ENCODE measurements at places on chromosomes 3 and 15.

GRCh38 chr3:46660543-46661523, 32.6 kb downstream of the ALS2CL start:
- DNase-seq: no peak

GRCh38 chr15:73994912-73995622, 551 bp downstream of the PML start:
- DNase-seq: no peak

GRCh38 chr3:16936233-16936632, 51.5 kb downstream of the PLCL2 start:
- DNase-seq: no peak

DNA sequence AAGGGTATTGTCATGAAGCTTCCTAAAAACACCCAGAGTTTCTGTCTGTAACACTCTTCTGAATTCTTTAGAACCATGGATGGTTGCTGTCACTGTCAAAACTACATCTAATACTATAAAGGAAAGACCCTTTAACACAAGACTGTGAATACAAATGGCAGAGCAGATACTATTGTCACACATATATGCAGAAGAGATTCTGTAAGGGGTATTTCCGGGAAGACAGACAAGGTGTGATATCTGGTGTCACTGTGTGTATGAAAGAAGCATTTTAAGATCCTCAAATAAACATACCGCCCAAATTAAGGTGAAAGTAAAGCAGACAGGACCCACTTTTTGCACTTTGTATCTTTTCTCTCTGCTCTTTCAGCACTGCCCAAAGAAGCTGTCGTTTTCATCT, 306.4 kb downstream of the RORA start:
- no peak for DNase-seq

DNA sequence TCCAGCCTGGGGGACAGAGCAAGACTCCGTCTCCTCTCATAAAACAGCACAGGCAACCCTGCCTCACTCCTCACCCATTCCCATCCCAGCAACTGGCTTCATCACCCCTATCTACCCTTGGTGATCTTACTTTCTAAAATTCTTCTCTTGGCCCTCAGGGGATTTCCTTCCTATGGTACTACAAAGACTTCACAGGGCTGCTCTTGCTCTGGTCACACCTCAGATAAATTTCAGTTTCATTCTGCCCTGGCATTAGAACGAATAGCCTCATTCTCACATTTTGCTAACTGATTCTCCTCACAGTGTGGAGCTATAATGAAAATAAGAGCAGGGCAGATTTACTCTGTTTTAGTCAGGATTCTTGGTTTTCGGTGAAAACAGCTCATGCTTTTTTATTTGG, 22.1 kb upstream of the CRBN start:
- DNase-seq: no peak

- DNase-seq: no peak
Observed at GRCh38 chr3:171755656-171756055, 54.6 kb downstream of the PLD1 start.

DNA sequence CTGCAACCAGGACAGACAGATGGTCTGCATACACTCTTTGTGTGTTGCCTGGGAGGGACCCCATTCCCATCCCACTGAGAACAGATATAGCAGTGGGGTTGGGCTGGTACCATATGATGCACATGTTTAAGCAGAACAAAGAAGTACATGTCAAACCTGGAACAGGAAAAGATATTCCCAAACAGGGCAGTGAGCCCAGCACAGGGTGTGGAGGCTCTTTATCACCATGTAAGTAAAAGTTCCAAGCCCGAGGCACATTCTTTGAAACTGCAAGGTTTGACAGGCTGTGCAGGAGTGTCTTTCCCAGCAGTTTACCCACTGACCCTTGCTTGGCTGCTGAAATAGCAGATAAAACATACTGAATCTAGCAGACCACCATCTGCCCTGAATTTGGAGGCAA, 5.3 kb upstream of the ZNF445 start:
- no peak for DNase-seq

GRCh38 chr15:37059086-37059485, 41.3 kb downstream of the MEIS2 start:
- DNase-seq: no peak

DNA sequence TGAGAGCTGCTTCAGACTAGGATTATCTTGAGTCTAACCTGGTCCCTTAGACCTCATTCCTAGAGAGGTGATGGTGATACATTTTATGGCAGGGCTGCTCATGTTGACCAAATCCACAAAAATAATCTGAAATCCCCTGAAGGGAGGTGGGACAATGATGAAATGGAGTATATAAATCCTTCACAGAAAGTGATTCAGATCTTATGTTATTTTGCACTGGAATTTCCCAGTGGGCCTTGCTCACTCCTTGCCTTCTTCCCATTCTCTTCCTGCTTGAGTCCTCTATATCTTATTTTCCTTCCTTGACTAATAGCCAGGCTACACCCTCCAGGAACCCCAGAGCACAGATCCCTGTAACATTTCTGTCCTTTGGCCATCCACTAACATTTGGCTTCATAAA, 10.4 kb upstream of the TMEM202 start:
- DNase-seq: no peak

GRCh38 chr15:41484937-41485625, 8.6 kb upstream of the ITPKA start:
- DNase-seq: no peak

DNA sequence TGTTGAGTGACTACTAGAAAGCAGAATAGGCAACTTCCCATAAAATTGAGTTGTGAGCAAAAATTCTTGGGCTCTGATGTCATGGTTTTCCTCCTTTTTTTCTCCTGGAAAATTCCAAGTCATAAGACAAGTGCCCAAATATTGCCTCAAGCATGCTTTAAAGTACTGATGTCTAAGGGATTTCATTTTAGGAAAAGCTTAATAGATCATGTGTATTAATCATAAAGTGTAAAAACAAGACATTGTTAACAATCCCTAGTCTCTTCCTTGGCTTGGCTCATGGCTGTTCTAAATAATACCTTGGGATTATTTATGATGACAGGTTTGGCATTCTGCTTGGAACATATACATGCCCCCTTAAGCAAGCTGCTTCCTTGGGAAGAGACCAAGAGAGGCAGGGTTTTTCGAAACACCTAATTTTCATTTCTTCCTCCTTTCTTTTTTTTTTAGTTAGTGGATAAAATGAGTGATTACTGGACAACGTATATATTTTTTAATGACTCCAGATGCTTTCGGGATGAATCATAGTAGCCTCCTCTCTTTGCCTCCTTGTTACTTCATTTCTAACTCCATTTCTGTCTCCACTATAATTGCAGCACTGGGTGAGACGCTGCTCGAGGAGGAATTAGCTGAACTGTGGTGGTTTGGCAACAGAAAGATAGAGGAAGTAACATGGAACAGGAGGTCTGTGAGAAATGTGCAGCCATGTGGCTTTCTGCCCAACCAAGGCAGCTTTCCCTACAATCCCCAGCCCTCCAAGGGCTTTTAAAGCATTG, 104.9 kb downstream of the TPRG1 start:
- DNase-seq: no peak

DNA sequence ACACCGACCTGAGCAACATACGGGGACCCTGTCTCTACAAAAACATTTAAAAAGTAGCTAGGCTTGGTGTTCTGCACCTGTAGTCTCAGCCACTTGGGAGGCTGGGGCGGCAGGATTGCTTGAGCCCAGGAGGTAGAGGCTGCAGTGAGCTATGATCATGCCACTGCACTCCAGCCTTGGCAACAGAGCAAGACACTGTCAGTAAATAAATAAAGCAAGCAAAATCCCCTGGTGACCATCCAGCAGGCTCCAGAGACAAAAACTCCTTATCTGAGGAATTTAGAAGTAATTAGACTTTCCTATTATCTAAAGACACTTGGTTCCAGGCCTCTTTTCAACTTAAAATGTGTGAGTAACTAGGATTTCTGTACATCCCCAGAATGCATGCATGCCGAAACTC, 29.5 kb upstream of the ZNF774 start:
- DNase-seq: no peak

- no peak for DNase-seq
Observed at GRCh38 chr3:152555666-152556291, 279.2 kb upstream of the P2RY1 start.

DNA sequence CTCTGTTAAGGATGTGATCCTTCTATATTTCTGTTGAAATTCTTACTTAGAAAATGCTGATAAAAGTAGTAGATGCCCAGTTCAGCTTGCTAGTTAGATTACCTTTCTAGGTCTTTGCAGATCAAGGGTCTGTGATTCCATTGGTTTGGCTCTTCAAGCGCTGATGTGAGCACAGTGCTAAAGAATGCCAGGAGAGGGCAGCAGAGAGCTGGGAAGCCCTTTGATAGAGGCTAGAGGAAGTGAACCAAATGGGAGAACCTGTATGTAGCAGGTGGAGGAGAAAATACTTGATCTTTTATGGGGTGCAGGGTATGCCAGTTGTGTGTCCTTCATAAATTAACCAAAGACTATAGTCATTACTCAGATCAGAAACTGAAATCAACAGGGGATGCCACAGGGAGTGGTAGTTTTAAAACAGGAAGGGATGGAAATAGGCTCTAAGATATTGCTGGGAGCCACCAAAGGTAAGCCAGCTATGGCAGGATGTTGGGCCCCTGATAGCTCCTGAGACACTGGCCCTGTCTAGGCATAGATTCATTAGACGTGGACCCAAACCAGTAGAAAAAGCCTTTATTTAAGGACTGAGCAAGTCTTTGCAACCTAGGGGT, 677.4 kb downstream of the SQOR start:
- DNase-seq: peak; percentile 5

- DNase-seq: no peak
Observed at GRCh38 chr3:98670020-98670419, 76.6 kb upstream of the CPOX start.

- no peak for DNase-seq
Observed at GRCh38 chr3:98532275-98532637, 478 bp downstream of the GPR15 start.

DNA sequence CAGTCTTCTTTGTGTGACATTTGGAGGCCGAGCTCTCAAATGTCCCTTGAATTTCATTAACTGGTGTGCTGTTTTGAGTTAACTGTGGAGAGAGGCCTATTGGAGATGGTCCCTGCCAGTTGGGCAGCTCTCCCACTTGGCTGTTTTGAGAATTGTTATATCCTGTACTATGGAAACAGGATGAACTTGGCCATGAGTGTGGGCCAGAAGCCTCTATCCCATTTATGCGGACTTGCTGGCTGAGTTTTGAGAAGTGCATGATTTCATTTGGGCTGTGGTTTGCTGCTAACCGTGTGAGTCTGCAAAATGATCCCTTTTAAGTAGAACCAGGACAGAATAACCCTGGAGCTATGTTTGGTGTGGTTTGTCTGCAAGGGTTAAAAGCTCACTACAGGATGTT, 366.0 kb downstream of the PTPRG start:
- no peak for DNase-seq

DNA sequence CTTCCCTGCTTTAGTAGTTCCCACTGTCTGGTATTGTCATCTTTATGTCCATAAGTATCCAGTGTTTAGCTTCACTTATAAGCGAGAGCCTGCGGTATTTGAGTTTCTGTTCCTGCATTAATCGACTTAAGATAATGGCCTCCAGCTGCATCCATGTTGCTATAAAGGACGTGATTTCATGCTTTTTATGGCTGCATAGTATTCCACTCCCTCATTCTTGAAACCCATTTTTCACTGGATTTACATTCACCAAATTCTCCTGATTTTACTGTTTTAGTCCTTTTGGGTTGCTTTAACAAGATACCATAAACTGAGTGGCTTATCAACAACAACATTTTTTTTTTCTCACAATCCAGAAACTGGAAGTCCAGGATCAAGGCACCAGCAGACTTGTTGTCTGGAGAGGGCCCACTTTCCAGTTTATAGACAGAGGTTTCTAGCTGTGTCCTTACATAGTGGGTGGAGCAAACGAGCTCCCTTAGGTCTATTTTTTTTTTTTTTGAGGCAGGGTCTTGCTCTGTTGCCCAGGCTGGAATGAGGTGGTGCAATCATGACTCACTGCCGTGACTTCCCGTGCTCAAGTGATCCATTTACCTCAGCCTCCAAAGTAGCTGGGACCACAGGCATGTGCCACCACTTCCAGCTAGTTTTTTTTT, 6.1 kb upstream of the TICRR start:
- no peak for DNase-seq

DNA sequence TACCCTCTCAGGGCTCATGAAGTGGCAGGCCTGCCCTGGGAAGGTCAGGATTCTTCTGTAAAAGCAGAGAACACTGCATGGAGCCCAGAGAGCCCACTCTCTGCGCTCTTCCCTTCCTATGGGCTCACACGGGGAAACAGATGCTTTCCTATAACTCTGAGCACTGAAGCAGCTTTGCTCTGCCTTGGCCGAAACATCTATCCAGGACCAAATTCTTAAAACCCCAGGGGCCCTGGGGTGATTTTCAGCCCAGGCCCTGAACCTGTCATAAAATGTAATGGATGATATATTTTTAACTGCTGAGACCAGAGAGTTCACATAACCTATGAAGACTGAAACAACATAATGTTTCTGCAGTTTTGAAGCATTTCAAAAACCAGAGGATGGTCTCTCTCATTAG, 249.9 kb upstream of the CTDSPL start:
- no peak for DNase-seq
